ENCODE measurements at places on chromosomes 7 and 10. TPM values are rescaled to one million over a fixed set of nuclear protein-coding genes. Genes with fewer than 3 reads are reported as not detected.

GRCh38 chr10:89404104-89405047, 10.0 kb upstream of the IFIT5 start:
- H3K27ac ChIP-seq: no peak overlapping the region
- H3K4me1 ChIP-seq: no peaks in the 10 kb centered on the region
- no peaks in the 10 kb centered on the region for H3K27me3 ChIP-seq
- H3K36me3 ChIP-seq: no peaks in the 10 kb centered on the region
- no peak overlapping the region for H3K4me3 ChIP-seq

DNA sequence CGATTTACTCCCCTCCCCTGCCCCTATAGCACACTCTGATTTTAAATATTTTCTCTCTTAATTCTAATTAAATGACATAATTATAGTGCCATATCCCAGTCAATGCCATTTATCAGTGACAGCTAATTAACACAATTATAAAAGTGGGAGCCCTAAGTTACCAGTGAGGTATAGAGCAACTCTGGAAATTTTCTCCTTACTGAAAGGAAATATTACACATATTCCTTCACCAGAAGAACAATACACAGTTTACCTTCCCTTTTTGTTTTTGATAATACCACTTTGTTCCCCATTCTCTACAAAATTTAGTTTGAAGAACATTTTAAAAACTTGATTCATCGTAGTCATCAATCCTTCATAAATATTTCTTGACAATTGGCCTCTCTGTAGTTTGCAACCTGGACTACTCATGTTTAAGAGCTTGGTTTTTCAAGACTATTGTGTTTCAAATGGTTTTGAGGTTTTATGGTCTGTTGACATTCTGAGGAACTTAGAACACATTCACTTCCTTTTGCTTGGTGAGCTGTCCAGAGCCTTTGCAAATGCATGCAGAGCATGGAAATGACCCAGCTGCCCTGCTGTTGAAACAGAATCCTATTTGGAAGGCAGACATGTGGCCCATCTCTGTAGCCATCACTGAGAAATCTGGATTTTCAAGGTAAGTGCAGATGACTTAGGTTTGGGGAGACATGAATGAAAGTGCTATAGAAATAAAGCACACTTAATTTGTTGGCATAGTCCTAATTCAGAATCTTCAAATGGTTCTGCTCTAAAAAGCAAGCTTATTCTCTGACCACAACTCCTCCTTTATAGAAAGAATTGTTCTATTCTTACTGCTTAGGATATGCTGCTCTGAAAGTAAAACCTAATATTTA, at the start of gene GPR141:
Gene GPR141, plus strand, starts transcription at position 521 of the 875 bp plus-strand sequence. CDS start 56,628 bp downstream, outside the sequence.
- H3K27me3 ChIP-seq: no peaks in the 10 kb centered on the region
- DNase-seq: no peak
- no peak within 1 kb of the TSS for H3K27ac ChIP-seq
- no peak within 1 kb of the TSS for H3K4me3 ChIP-seq
- no peaks in the 10 kb centered on the region for H3K36me3 ChIP-seq

GRCh38 chr7:88757371-88757770, 2.1 kb upstream of the ZNF804B start:
- H3K27ac ChIP-seq: no peak overlapping the region
- DNase-seq: no peak
- H3K4me1 ChIP-seq: no peaks in the 10 kb centered on the region
- peaks cover 24% of the 10 kb centered on the region for H3K27me3 ChIP-seq

DNA sequence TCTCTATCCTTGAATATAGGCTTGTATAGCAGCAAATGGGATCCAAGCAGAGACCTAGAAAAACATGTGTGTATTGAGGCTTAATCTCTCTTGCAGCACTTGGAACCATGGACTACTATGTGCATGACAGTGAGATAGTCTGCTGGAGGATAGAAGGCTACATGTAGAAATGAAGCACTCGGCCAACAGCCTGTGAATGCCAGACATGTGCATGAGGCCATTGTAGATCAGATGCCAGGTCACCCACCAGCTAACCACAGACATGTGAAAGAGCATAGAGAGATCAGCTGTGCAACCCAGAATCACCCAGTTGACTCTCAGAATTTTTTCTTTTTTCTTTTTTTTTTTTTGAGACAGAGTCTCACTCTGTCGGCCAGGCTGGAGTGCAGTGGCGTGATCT, 90.9 kb downstream of the NT5C2 start:
- H3K27ac ChIP-seq: no peak overlapping the region
- no peaks in the 10 kb centered on the region for H3K27me3 ChIP-seq
- DNase-seq: no peak
- no peak overlapping the region for H3K4me3 ChIP-seq

DNA sequence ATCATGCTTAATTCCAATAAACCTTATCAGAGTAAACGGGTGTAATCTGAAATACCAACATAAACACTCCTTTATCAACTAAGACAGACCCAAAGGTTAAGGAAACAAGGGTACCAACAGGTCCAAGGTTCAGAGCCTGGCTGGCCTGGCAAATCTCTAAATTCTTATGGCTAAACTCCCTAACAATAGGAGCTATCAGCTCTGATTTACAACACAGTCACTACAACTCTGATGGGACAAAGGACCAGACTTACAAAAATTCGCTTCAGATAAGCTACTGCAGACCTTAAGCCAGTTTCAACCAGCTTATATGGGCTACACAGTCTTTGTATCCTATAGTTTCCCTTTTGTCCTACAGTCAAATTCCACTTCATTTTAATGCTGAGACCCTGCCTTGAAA, 381.9 kb downstream of the ZWINT start:
- H3K27ac ChIP-seq: no peak overlapping the region
- H3K4me1 ChIP-seq: no peaks in the 10 kb centered on the region
- no peak overlapping the region for H3K4me3 ChIP-seq
- DNase-seq: no peak
- no peaks in the 10 kb centered on the region for H3K27me3 ChIP-seq

- H3K27me3 ChIP-seq: no peaks in the 10 kb centered on the region
- no peak for DNase-seq
- no peaks in the 10 kb centered on the region for H3K36me3 ChIP-seq
- no peak overlapping the region for H3K4me3 ChIP-seq
Observed at GRCh38 chr7:2393706-2394105, 9.7 kb upstream of the CHST12 start.

GRCh38 chr7:33900501-33900900, 4.8 kb upstream of the BMPER start:
- H3K4me3 ChIP-seq: no peak overlapping the region
- H3K4me1 ChIP-seq: peaks cover 4% of the 10 kb centered on the region
- no peak overlapping the region for H3K27ac ChIP-seq
- no peak for DNase-seq
- peaks cover 48% of the 10 kb centered on the region for H3K27me3 ChIP-seq

DNA sequence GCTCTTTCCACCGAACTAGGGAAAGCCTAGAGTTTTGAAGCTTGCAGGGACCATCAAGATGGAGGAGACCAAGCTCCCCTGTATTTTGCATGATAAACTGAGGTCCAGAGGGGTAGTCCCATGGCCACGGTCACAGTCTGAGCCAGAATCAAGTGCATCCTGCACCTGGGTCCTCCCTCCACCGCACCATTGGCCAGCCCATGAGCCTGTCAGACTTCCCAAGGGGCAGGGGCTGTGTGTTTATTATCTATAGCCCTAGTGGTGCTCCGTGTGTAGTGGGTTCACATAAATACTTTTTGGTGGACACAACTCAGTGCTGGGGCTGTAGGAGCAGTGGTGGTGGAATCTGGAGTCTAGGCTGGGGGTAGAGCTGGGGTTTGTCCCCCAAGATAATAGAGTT, 3.6 kb downstream of the CALHM3 start:
- H3K27ac ChIP-seq: no peak overlapping the region
- no peaks in the 10 kb centered on the region for H3K27me3 ChIP-seq
- DNase-seq: no peak
- H3K4me3 ChIP-seq: no peak overlapping the region

DNA sequence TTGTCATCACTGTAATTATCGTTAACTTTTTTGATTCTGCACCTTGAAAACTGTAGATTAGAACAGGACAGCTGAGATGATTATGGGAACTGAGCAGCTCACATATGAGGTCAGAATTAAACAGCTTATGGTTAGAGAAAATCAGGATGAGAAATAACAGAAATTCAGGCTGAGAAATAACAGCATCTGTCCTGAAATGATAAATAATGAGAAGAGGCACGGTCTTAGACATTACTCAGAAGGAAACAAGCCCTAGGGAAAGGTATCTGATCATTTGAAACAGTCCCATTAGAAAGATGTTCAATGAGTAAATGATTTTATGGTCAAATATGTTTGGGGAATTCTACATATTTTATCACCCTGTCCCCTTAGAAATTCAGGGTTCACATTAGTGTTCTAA, 65.6 kb upstream of the PCGF5 start:
- H3K36me3 ChIP-seq: no peaks in the 10 kb centered on the region
- DNase-seq: no peak
- H3K4me1 ChIP-seq: no peaks in the 10 kb centered on the region
- H3K27me3 ChIP-seq: peaks cover 23% of the 10 kb centered on the region
- no peak overlapping the region for H3K4me3 ChIP-seq

- no peak overlapping the region for H3K4me3 ChIP-seq
- H3K36me3 ChIP-seq: no peaks in the 10 kb centered on the region
- no peaks in the 10 kb centered on the region for H3K4me1 ChIP-seq
- peaks cover 2% of the 10 kb centered on the region for H3K27me3 ChIP-seq
Observed at GRCh38 chr7:107856806-107857540, 34.0 kb upstream of the DLD start.

ACHE gene
- total RNA-seq: 10.4 TPM

SKIDA1 gene
- 9.3 TPM for total RNA-seq
